ENCODE measurements at places on chromosomes 1 and 21.

DNA sequence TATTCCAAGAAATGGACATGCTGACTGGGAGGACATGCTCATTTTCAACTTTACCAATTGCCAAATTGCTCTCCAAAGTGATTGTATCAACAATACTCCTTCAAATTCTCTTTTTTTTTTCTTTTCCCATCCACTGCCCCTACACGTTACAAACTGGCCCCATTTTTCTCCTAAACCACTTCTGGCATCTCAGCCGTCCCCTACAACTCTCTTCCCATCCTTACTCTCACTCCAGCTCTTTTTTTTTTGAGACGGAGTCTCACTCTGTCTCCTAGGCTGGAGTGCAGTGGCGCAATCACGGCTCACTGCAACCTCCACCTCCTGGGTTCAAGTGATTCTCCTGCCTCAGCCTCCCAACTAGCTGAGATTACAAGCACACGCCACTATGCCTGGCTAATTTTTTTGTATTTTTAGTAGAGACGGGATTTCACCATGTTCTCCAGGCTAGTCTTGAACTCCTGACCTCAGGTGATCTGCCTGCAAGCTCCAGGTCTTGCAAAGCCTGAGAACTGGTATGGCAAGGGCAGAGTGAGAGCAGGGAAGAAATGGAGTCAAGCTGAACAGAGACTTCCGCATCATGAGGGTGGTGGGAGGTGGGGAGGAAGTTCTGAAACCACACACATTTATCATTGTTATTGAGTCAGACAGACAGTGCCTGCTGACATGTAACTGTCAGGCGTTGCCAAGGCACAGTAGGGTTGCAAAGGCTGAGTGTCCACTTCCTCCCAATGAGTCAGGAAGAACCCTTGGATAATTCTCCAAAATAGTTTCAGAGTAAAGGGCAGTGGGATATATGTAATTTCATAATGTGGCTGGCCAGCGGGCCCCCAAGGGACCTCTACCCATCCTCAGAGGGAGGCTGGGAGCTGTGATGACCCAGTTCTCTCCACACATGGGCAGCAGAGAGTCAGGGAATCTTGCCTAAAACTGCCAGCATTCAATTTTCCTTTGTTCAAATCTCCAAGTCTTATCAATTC, 17.4 kb downstream of the CELA3A start:
- no peak for DNase-seq

- no peak for DNase-seq
Measured at GRCh38 chr1:153206631-153207030, 3.4 kb downstream of the LELP1 start.

DNA sequence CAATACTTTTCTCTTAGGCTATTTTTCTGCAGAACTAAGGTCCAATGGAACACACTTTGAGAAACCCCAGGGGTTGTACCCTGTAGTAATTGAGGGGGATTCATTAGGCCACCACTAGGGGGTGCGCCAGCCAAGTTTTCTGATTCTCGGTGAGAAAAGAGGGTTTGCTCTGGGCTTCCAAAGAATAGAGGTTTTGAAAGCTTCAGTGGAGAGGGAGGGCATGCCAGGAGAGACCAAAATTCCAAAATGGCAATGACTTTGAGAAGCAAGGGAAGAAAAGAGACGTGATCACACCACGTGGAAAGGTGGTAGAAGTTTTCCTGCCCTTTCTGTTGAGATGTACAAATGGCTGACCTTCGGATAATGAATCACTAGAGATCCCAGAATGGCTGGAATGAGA, 323.3 kb downstream of the RPS6KC1 start:
- DNase-seq, result peak; percentile 59

DNA sequence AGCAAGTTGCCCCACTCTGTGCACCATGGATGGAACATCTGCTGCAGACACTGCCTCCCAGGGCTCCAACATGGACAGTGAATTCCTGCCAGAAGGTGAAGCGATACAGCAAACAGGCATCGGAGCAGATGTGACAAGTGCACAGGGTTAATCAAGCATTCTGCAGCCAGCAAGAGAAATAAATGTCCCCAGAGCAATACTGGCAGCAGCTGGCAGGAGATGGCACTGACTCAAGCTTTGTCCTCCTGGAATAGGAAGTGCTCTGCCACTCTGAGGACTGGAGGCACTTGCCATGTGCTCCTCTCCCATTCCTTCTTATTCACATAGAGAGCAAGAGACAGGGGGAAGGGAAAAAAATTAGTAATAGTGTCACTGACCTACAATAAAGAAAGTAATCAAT, 402.7 kb upstream of the DAB1 start:
- no peak for DNase-seq

DNA sequence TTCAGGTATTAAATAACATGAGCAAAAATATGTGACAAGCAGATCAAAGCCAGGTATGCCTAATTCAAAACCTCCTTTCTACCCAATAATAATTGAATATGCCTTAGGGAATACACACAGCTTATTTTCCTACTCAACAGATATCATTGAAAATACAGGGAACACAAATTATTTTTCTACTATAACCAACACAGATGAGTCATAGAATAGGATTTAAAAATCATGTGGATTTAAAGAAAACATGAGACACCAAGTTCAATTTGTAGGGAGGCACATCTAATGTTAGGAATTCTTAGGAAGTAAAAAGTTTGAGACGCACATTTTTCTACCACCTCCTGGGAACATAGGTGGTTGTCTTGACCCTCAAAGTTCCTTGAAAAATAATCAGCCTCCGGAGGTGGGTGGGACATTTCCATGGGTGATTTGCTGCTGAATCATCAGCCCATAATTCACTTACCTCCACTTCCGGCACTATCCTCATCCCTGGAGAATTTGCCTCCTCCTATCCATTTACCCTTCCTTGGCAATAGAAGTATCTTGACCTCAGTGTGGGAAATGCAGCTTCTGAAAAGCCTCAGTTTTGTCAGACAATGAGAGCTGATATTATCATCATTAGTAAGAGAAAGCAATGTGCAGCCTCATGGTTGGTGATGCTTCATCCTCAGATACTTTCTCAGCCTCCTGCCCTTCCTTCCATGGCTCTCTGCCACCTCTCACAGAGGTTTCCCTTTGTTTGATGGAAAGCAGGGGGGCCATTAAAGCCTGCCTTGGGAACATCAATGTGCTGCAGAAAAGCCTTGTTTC, 33.5 kb upstream of the RGS4 start:
- no peak for DNase-seq

GRCh38 chr1:44220001-44220751, 6.9 kb downstream of the DMAP1 start:
- no peak for DNase-seq

DNA sequence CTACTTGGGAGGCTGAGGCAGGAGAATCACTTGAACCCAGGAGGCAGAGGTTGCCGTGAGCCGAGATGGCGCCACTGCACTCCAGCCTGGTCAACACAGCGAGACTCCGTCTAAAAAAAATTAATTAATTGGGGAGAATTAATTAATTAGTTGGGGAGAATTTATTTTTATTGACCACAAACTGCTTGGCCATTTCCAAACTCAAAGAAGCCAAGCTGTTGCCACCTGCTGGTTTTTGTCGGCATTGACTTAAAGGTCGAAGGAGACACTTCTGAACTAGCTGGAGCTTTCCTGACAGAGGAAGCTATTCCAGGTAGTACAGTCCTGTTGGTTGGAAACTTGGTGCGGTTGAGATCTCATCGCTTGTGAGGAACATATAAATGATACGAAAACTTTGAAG, 13.1 kb downstream of the MAP1LC3C start:
- peak; percentile 58 for DNase-seq

DNA sequence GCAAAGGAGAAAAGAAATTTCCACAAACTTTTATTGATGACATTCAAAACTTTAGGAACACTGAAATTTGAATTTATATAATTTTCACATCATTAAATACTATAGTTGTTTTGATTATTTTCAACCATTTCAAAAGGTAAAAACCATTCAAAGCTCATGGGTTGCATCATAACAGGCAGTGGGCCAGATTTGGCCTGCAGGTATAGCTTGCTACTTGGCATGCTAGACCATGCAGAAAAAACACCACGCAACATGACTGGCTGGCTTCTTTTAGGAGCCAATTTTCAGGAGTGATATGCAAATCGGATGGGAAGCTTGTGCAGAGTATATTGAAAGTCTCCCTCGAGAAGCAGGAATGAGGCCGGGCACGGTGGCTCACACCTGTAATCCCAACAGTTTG, 144.8 kb downstream of the GLUL start:
- no peak for DNase-seq

DNA sequence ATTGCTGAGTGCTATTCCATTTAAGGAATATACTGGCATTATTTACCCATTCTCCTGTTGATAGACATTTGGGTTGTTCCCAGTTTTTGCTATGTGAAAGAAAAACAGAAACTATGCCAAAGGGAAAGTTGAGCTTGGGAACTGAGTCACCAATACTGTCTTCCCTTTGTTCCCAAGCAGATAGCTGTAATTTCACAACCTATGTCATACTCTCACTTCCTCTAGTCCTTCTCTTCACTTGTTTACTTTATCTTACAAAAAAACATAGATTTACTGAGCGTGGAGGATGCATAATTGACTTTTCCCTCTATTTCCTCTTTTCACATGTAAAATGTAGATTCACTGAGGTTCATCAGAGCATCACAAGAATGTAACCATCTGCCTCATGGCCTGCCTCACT, 32.4 kb upstream of the PGBD5 start:
- DNase-seq, result no peak

DNA sequence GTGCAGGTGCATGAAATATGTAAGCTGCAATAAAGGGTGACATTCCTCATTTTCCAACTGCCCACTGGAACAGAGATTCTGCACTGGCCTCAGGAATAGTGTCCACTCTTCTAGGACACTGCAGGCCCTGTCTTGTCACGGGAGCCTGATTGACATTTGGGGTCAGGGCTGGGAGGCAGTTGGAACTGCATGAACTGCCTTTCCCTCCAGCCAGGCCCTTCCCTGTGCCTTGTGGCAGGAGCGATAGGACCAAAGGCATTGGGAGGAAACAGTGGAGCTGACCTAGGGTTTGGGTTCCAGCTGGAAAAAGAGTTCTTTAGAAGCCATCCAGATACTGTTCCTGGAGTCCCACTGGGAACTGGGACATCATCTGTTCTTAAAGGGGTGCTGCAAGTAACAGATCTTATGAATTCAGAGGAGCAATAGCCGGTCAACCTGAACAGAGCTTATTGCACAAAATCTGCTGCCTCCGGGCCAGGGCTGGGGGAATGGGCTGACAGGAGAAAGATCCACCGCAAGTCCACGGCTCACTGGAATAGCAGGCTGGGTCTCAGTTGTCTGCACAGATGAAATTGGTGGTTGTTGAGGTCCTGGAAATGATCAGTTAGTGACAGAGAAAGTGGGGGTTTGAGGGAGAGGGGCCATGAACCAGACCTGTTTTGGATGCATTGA, 451.7 kb downstream of the CAMTA1 start:
- no peak for DNase-seq

- DNase-seq, result no peak
Measured at GRCh38 chr1:246907472-246907871, 24.3 kb downstream of the AHCTF1 start.

DNA sequence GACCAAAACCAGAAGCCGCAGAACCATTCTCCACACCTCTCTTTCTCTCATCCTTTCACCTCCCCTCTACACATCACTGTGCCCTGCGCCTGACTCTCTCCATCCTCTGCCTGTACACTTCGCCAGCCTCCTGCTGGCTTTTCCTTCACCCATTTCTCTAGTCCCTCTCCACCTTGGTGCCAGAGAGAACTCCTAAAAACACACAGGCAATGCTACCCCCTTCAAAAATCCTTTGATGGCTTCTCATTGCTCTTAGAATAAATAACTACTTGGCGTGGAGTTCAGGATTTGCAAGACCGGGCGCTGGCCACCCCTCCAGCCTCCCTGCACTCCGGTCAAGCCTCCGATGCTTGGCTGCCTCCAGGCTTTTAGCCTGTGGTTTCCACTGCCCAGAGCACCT, 8.6 kb downstream of the CRABP2 start:
- DNase-seq, result no peak

GRCh38 chr1:146020058-146021049, 1.2 kb downstream of the HJV start:
- no peak for DNase-seq

- DNase-seq, result no peak
Measured at GRCh38 chr1:87394982-87395381, 66.3 kb downstream of the LMO4 start.

- DNase-seq, result no peak
Measured at GRCh38 chr1:56543783-56544612, 35.4 kb downstream of the PLPP3 start.

DNA sequence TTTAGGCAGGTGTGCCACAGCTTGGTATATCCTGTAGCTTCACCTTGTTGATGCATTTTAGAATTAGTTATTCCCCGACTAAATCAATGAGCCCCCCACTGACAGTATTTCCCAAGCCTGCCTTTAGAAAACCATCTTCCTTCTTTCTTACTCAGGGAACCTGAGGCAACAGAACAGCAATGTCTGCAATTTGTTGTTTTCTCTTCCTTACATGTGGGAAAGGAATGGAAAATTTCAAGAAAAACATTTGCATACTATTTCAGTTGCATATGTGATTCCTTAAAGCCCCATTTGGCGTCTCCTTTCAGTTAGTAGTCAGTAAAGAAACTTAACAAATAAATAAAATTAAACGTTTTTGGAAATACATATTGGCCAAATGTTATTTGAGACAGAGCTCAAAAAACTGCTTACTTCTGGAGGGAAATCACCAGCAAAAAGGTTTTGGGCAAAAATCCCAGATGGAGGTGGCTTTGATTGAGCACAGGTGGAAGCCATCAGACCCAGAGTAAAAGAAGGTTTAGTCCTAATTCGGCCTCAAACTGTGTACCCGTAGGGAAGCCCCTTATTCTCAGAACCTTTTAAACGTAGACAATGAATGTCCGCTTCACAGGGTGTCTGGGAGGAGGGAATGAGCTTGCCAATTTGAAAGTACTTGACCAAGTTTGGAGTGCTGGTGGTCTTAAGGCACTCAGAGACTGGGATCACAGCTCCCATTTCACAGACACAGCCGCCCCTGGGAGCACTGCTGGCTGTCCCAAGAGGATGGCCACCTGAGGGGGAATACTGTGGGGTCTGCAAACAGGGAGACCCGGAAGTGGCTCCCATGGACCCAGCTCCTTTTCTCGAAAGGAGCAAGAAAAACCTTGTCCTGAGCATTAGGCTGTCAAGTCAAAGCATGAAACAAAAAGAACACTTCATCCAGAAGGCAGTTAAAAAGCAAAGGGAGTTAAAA, 9.4 kb downstream of the LHX4 start:
- DNase-seq, result no peak

DNA sequence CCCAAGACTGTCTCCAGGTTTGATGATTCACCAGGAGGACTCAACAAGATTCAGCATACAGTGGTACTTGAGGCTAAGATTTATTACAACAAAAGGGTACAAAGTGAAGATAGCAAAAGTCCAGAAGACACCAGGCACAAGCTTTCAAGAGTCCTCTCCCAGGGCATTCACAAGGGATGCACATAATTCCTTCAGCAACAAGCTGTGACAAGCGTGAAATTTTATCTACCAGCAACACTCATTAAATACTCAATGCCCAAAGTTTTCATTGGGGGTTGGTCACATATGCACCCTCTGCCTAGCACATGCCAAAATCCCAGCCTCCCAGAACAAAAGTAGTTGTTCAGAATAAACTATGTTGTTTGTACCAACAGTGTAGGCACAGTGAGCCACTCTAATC, 62.3 kb downstream of the PRKACB start:
- no peak for DNase-seq

Measured in D721Med (cell line).